ENCODE measurements at places on chromosomes 16 and 17.

DNA sequence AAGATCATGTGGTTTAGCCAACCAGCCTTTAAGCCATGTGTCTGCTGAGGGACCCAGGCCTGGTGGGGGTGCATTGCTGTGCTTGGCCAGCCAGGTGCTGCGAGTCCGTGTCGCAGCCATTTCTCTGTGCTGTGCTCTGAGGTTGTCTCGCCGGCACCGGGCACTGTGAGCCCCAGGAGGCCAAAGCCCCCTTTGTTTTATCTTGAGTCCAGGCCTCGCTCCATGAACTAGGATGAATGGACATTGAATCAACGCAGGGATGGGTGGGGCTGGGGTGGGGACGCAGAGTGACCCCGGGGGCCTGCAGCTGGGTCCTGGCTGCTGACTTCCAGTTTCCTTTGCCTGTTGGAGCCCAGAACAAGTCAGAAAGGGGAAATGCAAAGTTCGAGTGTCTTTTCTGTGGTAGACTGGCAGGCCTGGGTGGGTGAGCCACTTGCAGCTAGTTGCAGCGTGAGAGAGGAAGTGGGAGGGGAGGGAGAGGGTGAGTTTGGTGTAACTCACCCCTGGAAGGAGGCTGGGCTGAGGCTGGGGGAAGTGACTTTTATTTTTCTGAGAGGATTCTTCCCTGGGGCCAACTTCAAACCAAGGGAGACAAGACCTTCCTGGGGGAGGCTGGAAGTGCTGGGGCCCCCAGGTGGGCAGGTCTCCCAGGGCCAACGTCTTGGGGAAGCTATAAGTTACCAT, 324.7 kb downstream of the SEC14L1 start:
- DNase-seq, result no peak

DNA sequence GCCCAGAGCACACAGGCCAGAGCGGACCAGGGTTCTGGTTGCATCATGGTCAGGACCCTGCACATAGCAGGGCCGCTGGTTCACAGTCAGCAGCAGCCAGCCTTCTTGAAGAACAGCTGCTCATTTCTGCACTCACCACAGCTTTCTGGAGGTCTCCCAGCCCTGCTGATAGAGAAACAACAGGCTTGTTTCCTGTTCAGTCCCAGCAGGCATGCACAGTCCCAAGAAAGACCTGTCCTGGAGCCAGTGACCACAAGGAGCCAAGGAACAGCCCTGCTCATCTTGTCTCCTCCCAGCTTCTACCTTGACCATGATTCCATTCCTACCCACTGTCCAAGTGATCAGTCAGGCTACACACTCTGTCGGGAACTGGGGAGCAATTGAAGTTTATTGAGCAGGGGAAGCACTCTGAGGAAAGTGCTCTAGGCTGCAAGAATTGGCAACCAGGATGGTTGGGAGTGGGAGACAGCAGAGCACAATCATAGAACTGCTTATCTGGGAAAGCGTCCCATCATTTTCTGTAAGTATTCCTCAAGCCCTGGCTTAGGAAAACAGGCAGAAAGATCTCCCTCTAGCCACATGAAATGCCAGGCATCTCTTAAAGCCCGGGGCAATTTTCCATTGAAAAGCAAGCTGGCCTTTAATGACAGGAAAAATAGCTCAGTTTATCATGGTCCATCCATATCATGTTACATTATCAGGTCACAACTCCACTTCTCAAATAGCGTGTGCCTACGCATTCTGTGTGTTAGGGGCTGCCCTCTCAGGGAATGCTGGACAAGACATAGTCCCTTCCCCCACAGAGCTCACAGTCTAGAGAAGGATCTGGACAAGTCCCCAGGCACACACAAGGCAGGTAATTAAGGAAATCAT, 155.4 kb upstream of the FOXF1 start:
- no peak for DNase-seq

DNA sequence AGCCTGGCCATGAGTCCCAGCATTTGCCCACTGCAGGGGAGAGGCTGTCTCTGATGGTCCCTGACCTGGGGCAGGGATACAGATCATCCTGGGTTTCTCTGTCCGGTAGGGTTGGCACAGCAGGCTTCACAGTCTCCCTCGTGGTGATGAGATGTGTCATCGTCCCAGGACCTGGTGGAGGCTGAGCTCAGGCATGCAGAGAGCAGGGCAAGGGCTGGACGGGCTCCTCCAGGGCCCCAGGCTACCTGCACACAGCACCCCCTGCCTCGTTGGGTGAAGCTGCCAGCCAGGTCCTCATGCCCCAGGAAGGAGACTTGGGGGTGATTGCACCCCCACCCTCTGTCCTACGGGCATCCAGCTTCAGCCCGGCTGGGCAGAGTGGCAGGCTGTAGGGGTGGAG, 155.8 kb upstream of the GSE1 start:
- DNase-seq, result no peak

DNA sequence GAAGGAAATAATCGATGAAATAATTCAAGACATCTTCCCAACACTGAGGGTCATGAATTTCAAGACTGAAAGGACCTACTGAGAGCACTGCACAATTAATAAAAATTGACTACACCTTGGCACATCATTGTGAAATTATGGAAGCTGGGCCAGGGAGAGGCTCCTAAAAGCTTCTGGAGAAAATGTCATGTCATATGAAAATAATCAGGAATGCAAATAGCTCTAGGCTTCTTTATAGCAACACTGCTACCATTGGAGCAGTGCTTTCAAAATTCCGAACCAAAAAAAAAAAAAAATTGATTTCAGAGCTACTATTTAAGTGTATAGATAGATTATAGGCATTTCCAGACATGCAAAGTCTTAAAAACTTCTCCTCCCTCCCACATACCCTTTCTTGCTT, 6.4 kb upstream of the ALOX15B start:
- no peak for DNase-seq

DNA sequence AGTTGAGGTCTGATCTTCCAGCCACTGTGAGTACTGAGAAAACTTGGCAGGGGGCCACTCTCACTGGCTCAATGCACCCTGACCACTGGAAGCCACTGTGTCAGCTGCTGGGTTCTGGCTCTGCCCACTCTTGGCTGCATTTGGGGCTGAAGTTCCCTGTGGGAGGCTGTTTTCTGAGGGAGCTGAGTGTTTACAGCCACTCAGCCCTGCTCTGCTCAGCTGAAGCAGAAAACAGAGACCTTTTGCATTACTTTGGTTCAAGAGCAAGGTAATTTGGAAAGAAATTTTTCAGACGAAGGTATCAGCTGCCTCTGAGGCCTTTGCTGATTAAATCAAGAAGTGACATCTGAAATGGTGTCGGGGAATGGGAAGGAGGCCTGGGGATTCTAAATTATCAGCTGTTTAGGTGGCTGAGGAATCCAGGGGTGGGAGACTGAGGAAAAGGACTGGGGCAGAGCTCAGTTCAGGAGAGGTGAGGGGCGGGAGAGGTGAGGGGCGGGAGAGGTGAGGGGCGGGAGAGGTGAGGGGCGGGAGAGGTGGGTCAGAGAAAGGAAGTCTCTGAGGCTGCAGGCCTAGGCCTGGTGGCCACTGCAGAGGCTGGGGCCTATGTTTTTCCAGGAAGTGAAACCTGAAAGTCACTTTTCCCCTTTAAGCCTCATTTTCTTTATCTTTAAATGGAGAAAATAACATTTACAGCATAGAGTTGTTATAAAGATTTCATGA, at the start of gene ACSM5:
TSS of gene ACSM5 (plus strand) at position 137 of the 723 bp plus-strand sequence. CDS start 1,951 bp downstream, outside the sequence.
- DNase-seq, result peak; percentile 79

- DNase-seq, result peak; percentile 28
Observed at GRCh38 chr16:1929105-1929504, 10.9 kb upstream of the HS3ST6 start.

DNA sequence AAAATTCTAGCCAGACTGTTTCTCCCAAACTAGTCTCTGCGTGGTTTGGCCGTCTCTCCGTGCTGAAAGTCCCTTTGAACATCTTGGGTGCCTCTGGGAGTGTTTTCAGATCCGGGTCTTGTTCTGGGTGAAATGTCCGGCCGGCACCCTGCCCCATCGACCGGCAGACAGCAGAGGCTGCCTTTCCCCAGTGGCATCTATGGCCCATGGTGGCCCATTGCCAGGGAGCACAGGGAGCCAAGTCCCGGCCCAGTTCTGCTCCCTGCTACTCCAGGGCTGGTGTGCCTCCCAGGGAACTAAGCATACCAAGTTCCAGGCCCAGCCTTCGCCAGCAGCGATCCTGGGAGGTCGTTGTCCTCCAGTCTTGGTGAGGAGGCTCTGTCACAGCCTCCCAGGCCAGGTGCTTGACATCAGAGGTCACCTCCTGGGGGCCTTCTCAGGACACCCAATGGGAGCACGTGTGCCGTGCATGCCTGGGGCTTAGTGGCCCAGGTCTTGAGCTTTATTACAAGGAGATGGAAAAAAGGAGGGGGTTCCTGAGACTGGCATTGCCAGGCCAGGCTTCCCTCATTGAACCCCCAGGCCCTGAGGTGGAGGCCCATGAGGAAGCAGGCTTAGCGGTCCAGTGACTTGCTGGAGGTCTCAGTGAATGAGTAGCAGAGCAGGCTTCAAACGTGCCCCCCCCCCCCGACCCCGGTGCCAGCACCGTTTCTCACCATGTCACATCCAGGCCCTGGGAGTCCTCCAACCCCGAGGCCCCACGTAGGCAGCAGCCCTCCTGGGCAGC, 54.0 kb downstream of the PGS1 start:
- DNase-seq, result no peak

- DNase-seq, result no peak
Observed at GRCh38 chr17:1650731-1651558, 1.3 kb upstream of the RILP start.

DNA sequence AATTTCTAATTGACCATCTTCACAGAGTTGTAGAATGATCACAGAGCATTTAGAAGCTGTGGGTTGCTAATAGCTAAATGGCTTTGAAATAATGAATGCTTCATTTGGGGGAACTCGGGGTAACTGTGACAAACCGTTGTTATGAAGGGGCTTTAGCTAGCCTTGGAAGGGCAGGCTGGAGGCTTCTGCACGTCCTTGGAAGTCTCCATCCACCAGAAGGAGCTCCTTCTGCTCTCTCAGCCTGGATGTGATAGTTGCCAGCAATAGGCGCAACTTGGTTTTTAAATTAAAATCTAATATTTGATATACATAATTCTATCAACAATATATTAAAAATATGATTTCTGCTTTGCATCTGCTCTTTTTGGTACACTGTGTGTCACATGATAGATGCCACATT, 200.5 kb downstream of the RPTOR start:
- no peak for DNase-seq

DNA sequence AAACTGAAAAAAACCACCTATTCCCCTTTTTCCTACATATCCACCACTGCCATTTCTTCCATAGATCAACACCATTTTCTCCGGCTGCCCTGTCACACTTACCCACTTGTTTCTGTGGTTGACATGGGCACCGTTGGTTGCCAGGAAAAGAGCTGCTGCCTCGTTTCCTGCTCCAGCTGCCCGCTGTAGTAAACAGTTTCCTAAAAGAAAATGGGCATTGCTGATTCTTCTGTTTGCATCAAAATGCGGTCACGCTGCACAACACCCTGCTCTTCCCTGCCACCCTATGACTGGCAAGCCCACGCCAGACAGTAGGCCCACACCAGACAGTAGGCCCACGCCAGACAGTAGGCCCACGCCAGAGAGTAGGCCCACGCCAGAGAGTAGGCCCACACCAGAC, 46.3 kb downstream of the CYB5D2 start:
- DNase-seq, result no peak

DNA sequence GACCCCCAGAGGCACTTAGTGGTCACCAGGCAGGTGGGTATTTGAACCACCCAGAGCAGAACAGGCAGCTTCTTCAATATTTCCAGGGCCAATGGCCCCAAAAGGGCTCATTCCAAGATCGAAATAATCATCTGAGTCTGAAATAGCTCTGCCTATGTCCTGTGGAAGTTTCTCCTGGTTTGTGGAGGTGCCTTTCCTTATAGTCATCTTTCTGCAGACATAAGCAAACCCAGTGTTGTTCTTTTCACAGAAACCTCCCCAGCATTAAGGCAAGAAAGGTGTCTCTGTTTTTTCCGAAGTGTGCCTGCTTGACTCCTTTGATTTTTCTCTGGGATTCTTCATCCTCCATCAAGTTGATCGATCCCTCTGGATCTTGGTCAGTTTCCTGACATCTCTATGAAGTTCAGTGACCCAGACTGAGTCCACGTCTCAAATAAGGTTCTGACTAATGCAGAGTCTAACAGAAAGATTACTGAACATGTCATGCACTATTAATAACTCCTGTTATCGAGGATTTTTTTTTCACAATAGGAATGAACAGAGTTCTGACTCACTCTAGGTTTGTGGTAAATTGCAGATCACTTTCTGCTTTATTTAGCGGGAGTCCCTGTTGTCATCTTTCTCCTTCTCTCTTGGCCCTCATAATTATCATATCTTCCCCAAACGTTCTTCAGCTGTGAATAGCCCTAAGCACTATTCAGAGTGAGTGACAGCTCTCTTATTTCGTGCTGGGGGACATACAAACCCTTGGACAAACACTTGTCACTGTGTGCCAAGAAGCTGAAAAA, 1.5 kb downstream of the LRRC3C start:
- DNase-seq, result no peak

DNA sequence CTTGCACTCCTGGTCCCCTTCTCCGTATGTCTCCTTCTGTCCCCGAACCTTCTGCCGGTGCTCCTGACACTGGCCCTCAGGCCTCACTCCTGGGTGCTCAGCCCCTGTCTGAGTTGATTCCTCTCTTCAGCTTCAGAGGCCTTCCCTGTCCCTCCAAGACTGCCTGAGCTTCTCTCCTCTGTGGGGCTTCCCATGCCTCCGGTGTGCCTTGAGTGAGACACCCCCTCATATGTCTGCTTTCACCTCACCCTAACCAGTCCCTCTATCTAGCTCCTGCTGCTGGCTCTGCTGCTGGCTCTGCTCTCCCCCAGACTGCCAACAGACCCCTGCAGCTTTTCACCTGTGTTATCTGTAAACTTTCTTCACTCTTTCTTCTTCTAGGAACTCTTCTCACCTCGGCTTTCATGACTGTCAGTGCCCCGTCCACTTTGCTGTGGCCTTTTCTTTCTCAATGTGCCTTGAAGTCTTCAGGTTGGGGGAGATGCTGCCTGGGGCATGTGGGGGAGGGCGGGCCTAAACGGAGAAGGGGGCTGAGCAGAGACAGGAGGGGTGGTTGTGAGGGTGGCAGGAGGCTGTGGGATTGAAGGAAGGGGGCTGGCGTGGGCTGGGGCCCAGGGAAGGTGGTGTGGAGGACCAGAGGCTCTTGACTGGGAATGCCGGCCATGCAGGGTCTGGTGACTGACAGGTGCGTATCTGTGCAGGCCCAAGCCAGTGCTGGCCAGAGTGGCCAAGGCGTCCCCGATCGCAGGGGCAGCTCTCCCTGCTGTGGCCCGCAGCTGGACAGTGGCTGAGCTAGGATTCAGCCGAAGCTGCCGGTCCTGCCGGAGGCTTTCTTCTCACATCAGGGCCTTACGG, 81.3 kb downstream of the METRNL start:
- no peak for DNase-seq

DNA sequence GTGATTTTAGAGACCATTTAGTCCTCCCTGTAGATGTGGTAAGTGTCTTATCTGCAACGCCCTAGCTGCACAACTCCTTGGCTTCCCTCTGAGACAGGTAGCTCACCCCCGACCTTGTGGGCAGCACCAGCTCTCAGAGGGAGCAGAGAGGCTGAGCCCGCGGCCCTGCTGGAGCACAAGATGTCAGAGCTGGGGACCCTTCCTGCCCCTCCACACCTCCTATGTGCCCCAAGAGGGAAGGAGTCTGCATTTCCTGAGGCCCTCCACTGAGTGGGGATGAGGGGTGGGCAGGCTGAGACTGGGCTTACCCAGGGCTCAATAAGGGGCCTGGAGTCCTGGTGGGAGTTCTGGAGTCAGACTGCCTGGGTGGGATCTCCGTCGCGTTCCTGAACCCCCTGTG, 12.2 kb upstream of the ADGRG1 start:
- no peak for DNase-seq

All from NCI-H1092 treated with DMSO at 0.1 percent for 48 hours (cell line).